Omental fat pad (tissue), 4 donors: ENCODE measurements at places on chromosomes 12 and 14. TPM values are rescaled to one million over a fixed set of nuclear protein-coding genes. Genes with fewer than 3 reads are reported as not detected.

The AMN gene
- 2.7 TPM for total RNA-seq

The DICER1 gene
- total RNA-seq = 102 TPM

The HCAR3 gene
- 3.0 TPM for total RNA-seq

The KCNH3 gene
- 0.63 TPM for total RNA-seq

GRCh38 chr12:67525617-67525884 is 123.0 kb upstream of the DYRK2 start:
- DNase-seq = no peak

GRCh38 chr14:90400904-90401561 is 4.2 kb downstream of the CALM1 start:
- no peak for DNase-seq

DNA sequence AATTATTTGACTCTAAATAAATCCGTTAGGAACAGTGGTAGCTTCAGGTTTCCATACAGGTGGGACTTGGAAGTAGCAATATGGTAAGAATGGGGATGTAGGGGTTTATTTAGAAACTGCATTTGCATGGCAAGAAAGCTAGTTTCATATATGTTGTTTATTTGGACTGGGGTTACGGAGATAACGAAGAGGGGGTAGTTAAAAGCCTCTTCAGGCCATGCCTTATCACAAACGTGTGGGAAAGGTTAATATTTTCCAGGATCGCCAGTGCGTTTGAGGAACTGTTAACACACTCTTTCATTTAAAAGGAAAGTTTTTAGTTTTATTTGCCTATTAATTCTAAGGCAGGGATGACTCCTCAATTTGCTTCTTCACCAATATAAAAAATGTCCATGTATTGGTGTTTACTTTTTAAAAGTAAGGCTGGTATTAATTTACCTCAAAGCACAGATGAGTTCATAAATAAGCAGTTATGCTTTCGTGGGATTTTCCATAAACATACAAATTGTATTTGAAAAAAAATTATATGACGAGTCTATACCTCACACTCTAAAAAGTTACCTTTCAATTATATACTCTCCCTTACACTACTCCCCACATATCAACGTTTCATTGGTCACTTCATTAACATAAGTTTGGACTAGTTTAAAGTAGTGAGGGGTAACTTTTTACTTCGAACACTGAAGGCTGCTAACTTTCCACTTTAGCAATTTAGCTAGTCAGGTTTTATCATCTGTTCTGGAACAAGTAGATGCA is 814 bp downstream of the RAB2B start:
- no peak for DNase-seq

DNA sequence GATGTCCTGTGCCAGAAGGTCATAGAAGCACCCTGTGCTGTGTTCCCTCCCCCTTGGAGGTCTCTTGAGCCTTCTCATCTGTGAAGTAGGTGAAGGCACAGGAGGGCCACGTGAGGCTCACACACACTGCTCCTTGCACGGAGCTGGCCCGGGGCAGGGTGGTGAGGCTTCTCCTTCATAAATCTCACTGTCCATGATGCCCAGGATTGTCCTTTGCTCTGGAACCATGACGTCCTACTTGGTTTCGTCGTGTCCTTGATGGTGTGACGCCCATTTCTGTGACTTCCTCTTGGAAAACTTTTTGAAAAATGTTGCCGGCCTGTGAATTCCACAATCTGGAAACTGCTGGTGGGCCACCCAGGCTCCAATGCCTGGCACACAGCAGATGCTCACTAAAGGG is 34.4 kb downstream of the SH2B3 start:
- DNase-seq = no peak

DNA sequence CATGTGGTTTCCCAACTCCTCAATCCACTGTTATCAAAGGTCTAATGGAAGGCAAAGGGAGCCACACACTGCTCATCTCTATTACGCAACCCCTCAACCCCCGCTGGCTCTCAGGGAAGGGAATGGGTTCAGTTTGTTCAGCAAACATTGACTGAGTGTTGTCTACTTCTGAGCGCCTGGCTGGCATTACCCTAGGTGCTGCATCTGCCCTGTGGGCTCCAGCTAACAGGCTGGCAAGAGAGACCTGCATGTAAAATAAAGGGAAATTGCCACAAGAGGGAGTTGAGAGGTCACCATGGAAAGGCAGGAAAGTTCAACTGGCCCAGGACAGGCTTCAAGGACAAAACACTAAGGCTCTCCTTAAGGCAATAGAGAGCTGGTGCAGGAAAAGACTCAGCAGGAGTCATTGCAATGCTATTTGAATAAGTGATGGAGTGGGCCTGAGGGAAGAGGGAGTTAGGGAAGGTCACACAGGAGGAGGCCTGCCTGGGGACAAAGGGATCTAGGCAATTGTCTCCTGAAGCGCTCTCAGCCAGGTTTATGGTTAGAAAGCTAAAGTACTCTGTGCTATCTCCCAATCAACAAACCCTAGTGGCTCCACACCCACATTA is 5.5 kb upstream of the ZNF740 start:
- DNase-seq = no peak

- no peak for DNase-seq
Measured at GRCh38 chr14:97634751-97635150, 837.6 kb downstream of the VRK1 start.

- no peak for DNase-seq
Measured at GRCh38 chr14:69586404-69586803, 11.7 kb upstream of the CCDC177 start.

DNA sequence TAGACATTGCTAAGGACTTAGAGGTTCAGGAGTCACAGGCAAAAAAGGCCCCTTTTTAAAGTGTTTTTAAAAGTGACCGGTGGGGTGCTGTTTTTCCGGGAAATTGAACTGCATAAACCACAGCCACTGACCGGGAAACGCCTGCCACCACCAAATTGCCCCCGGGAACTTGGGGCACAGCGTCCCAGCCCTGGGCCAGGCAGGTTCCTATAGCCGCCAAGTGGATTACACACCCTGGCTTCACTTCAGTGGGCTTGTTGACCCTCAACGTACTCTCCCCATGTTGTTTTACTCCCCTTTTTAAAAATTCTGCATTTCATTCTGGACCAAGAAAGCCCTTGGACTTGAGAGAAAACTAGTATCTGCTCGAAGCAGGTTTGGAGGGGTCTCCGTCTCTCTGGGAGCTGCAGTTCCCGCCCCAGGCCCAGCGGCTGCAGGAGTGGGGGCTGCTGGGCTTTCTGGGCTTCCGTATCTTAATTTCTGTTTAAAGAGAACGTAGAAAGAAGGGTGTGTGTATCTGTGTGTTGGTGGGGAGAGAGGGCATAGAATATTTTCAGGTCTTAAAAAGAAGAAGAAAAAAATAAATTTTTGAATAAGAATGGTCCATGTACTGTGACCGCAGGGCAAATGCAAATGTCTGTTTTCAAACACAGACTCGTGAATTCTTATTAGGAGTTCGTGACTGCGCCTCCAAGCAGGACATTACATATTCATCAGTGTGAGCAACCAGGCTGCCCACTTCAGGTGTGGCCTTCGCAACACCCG is 82.9 kb downstream of the PAPOLA start:
- DNase-seq = no peak

DNA sequence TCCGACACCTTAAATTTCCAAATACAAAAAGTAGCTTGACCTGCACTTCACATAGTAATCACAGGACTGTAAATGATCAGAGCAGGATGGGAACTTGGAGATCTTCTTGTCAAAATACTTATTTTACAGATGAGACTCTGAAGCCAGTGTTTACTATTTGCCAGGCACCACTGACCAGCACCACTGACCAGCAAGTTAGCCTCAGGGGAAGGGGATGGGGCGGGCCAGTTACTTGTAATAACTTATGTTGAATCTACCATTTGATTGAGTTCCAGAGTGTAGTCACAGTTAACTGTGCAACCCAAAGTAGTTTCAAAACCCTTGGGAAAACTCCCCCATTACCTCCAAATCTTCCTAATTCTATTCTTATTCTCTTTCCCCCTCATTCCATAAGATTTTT is 278.4 kb downstream of the PCNX1 start:
- no peak for DNase-seq

GRCh38 chr12:116213014-116213413 is 64.5 kb downstream of the MED13L start:
- DNase-seq = no peak

DNA sequence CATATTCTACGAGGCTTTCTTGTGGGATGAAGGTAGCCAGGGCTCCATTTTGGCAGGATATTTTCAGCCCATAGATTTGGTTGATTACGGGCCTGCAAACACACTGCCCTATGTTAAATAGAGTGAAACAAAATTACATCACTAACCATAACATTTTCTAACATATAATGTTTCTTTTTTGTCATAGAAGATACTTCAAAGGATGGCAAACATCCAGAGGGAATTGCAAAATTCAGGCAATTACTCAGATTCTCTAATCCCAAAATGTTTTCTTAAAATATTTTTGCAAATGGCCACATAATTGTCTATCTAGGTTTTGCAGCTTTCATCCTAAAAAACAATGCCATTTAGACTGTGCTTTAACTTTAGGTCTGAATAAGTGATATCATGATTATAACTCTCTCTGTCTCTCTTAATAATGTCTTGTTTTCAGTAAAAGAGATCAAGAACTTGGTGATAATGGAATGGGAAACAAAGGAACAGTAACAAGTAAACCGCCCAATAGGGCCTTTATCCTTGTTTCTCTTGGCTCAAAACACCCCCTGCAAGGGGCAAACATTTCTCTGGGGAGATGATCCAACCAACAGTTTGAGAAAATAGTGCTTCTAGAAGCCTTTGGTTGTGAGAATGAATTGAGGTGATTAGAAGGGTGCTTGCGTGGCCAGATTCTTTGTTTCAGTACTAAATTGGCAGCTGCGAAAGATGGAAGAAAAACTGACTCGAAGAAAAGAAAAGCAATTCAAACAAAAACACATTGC is 54.4 kb upstream of the BTG1 start:
- no peak for DNase-seq
